ENCODE measurements at places on chromosomes 7 and 10.

DNA sequence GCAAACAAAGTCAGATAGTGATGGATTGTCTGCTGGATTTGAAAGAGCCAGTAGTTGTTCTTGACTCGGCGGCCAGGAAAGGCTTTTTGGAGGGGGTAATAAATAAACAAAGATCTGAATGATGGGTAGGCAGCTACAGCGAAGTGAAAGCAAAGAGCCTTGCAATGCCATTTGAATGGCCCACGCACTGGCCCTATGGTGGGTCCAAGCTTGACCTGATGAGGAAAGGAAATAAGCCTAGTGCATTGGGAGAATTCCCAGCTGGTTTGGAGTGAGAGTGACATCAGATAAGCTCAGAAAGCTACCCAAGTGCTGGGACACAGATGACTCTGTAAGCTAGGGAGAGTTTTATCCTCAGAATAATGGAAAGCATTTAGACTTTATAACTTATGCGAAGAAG is 365.2 kb downstream of the PLXDC2 start:
- no peak for DNase-seq

- no peak for DNase-seq
Observed at GRCh38 chr10:15290150-15290549, 80.9 kb downstream of the FAM171A1 start.

DNA sequence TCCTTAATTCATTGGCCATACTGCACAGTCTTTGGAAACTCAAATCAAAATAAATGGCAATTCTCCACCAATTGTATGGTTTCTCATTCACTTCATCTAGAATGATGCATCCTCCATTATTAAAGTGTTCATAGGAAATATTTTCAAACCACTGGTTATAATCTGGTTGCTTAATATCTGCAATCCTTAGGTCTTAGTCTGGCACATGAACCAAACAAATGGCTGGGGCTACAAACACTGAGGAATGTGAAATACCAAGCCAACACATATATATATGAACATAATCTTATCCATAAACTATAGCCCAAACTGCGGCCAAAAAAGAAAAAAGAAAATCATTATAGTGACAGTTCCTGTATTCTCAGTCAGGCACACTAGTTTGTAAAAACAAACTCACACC is 5.7 kb upstream of the MSS51 start:
- DNase-seq = no peak

DNA sequence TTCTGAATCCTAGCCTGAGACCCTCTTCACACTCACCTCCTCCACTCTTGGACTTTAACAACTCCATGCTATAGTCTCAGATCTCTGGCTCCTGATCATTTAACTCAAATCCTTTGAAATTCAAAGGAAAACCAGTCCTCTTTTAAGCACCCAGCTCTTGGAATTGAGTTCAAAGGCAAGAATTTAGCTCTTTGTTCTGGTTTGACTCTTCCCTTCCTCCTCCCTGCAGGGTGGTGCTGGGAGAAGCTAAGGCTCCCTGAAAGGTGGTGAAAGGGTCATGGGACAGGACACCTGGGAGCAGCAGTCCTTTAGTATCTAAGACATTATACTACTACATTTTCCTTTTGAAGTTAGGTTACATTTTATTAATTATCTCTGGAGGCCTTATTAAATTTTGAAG is 259.4 kb downstream of the CCSER2 start:
- DNase-seq = no peak

GRCh38 chr10:77888356-77888703 is 38.2 kb downstream of the DLG5 start:
- DNase-seq = no peak

GRCh38 chr7:66296001-66296521 is 90.9 kb downstream of the TPST1 start:
- DNase-seq = no peak

GRCh38 chr7:89839329-89839728 is 314.9 kb upstream of the STEAP1 start:
- no peak for DNase-seq

DNA sequence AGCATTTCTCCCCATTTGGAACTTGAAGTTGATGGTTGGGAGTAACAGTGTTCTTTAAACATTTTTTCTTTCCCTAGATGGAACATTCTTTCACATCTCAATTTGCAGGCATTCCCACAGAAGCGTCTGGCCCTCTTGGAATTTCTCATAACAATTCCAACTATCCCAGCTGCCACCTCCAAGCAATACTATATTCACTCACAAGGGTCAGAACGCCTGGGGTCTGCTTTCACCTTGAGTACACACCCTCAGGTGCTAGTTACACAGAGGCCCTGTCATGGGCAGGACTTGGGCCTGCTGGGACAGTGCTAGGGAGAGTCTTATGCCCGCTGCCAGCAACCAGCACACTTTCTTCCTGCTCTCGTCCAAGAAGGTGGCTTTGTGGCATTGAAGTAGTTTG is 136.5 kb downstream of the JCAD start:
- no peak for DNase-seq

DNA sequence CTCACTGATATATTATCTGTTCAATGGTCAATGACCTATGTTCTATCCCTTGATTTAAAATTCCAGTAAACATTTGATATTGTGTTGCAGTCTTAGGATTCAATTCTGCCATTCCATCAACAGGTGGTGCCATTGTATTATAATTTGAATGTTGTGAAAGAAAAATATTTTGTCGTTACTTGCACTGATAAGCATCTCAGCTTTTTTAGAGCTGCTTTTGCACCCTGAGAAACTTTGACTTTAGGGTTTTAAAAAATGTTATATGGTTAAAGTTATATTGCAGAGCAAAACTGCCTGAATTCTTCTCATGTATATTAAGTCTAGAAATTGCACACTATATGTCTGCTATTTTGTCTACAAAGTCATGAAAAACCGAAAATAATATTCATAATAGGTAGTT is 18.8 kb upstream of the MINDY3 start:
- no peak for DNase-seq

GRCh38 chr7:84823530-84823929 is 363.3 kb downstream of the SEMA3D start:
- DNase-seq = no peak

DNA sequence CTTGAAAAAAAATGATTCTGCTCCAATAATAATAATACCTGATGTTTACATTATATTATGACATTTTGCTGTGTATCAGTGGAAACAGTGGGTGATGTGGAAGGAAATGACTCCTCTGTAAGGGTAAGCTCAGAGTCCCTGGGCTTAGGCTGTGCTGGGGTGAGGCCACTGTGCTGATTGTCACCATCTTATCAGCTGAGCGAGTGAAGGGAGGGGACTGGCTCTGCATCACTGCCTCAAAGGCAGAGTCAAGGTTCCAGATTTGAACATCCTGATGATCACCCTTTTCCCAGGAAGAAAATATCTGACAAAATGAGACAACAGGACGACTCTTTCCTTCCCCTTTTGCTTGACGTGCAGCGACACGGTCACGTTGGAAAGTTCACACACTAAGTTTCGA is 24.0 kb upstream of the HABP2 start:
- DNase-seq = no peak

DNA sequence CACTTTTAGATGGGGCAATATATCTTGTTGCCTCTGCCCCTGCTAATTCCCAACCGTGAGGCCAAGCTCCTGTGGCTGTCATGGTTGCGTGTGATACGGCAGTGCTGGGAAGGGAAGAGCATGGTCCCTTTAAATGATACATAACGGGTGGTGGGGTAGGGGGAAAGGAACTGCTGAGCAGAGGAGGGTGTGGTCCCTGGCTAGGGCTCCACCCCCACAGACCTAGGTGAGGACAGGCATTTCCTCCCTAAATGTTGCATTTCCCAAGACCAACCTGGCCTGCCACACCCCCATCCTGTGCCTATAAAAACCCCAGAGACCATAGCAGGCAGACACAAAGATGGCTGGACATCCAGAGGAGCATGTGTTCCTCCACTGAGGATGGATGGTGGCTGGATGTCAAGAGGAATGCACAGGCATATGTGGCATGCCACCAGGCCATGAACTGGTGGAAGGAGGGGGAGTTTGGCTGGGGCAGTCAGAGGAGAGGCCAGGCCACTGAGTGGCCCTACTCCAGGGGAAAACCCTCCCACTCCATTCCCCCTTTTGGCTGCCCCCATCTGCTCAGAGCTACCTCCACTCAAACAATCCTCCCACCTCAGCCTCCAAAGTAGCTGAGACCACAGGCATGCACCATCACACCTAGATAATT is 104.0 kb downstream of the PLXDC2 start:
- no peak for DNase-seq

DNA sequence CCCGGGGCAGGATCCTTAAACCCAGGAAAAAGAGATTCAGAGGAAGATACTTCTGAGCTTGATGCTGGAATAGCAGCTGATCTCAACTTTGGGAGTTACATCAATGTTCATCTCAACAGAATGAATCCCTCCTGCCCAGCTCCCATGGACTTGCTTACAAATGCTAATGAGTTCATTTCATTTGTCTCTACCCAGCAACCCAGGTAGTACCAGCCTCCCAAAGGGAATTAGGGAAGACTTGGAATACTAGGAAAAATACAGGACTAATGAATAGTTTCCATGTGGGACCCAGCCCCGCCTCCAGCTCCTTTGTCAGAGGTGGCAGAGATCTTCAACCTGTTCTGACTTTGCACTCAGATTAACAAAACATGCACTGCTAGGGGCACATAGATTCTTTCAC is 22.1 kb upstream of the TCF7L2 start:
- DNase-seq = no peak

Data from activated CD8-positive, alpha-beta memory T cell treated with anti-CD3 and anti-CD28 coated beads for 4 hours (primary cell).